ENCODE measurements at places on chromosomes 7 and 10. TPM values are rescaled to one million over a fixed set of nuclear protein-coding genes. Genes with fewer than 3 reads are reported as not detected.

Gene HOXA9
- not detected for total RNA-seq

Gene ATP6V0A4
- total RNA-seq, result not detected

Gene FBXO24
- 4.0 TPM for total RNA-seq

Gene MYOZ1
- total RNA-seq, result not detected

GRCh38 chr7:113197274-113197673 is 78.9 kb upstream of the SMIM30 start:
- DNase-seq, result no peak

GRCh38 chr7:128427289-128427891 is 17.6 kb upstream of the IMPDH1 start:
- DNase-seq, result no peak
